ENCODE measurements at places on chromosomes 16 and 17.
A peak's percentile ranks its signal among the peaks of the same experiment; 100 is the strongest.

- no peak for DNase-seq
- H3K4me3 ChIP-seq = no peak overlapping the region
- H3K27ac ChIP-seq = no peak overlapping the region
- H3K27me3 ChIP-seq = no peaks in the 10 kb centered on the region
Measured at GRCh38 chr17:791829-792228, 9.7 kb downstream of the MRM3 start.

- H3K27me3 ChIP-seq = no peaks in the 10 kb centered on the region
- H3K27ac ChIP-seq = no peak overlapping the region
- DNase-seq = no peak
- no peaks in the 10 kb centered on the region for H3K36me3 ChIP-seq
Measured at GRCh38 chr16:89184677-89184932, 13.1 kb downstream of the CDH15 start.

- no peak overlapping the region for H3K4me3 ChIP-seq
- H3K27ac ChIP-seq = no peak overlapping the region
- no peaks in the 10 kb centered on the region for H3K36me3 ChIP-seq
Measured at GRCh38 chr17:50283246-50283645, 9.0 kb downstream of the TMEM92 start.

GRCh38 chr17:50690887-50691549, 16.7 kb downstream of the ANKRD40 start:
- peaks cover 97% of the 10 kb centered on the region for H3K4me1 ChIP-seq
- H3K27me3 ChIP-seq = no peaks in the 10 kb centered on the region
- peak; percentile 32 for DNase-seq
- H3K4me3 ChIP-seq = no peak overlapping the region

DNA sequence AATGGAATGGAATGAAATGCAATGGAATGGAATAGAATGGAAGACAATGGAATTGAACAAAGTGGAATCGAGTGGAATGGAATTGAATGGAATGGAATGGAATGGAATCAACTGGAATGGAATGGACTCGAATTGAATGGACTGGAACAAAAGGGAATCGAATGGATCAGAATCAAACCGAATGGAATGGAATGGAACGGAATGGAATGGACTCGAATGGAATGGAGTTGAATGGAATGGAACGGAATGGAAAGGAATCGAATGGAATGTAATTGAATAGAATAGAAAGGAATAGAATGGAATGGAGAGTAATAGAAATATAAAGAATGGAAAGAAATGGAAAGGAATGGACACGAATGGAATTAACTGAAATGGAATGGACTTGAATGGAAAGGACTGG, 475.2 kb upstream of the WSB1 start:
- no peak overlapping the region for H3K4me3 ChIP-seq
- H3K36me3 ChIP-seq = no peaks in the 10 kb centered on the region
- no peaks in the 10 kb centered on the region for H3K27me3 ChIP-seq

- H3K4me1 ChIP-seq = peaks cover 13% of the 10 kb centered on the region
- DNase-seq = peak; percentile 13
- H3K27ac ChIP-seq = no peak overlapping the region
- H3K4me3 ChIP-seq = no peak overlapping the region
Measured at GRCh38 chr17:33225509-33225908, 67.6 kb downstream of the ASIC2 start.

GRCh38 chr17:16351831-16352230, 1.4 kb downstream of the CENPV start:
- no peaks in the 10 kb centered on the region for H3K27me3 ChIP-seq
- H3K4me3 ChIP-seq = peak overlapping the region; percentile 63
- no peak overlapping the region for H3K27ac ChIP-seq
- H3K36me3 ChIP-seq = no peaks in the 10 kb centered on the region
- peaks cover 13% of the 10 kb centered on the region for H3K4me1 ChIP-seq
- no peak for DNase-seq

DNA sequence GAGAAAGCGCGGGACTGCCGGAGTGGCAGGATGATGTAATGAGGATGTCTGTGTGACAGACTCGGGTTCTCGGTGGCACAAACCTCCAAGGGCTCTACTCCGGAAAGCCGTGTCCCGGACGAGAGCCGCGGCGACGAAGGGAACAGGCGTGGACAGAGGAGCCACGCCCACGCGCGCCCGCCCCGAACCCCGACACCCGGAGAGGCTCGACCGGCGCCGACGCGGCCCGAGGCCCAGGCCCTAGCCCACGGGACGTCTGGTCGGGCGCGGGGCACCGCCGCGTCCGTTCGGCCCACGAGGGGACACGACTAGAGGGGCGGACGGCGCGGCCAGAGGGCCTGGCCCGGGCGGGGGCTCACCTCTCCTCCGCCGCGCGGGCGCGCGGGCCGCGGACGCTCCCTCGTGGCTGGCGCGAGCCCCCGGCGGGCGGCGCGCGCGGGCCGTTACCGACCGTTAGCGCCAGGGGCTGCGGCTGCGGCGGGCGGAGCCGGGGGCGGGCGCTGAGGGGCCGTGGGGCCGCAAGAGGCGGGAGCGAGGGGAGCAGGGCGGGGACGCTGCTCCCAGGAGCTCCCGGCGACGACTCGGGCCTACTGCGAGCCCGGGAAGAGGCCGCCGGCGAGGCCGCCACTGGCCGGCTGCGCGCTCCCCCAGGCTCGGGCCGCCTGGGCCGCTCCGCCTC, 2.1 kb upstream of the IRX5 start:
- H3K36me3 ChIP-seq = no peaks in the 10 kb centered on the region
- H3K27ac ChIP-seq = no peak overlapping the region
- no peak overlapping the region for H3K4me3 ChIP-seq

GRCh38 chr17:82490512-82491195, 28.9 kb upstream of the FOXK2 start:
- H3K36me3 ChIP-seq = no peaks in the 10 kb centered on the region
- H3K4me1 ChIP-seq = peaks cover 6% of the 10 kb centered on the region

DNA sequence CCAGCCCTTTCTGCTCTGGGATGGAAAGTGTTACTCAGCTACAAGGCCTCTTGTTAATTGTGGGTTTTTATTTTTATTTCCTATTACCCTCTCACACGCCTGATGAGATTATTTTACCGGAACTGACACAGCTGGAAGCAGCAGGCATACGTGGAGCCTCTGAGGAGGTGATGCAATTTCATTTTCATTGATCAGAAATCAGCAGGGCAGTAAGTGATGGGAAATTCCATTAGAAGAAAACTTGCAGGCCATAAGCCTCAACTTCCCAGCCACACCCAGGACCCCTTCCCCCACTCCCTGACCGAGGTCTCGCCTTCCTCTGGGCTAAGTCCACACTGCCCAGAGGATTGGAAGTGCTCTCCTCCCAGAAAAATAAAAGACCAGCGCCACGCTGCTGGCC, 69.7 kb downstream of the ZFHX3 start:
- H3K27ac ChIP-seq = no peak overlapping the region
- no peaks in the 10 kb centered on the region for H3K27me3 ChIP-seq
- no peak for DNase-seq
- H3K4me1 ChIP-seq = peaks cover 34% of the 10 kb centered on the region

GRCh38 chr16:86631444-86631843, 53.1 kb downstream of the FOXL1 start:
- H3K4me1 ChIP-seq = no peaks in the 10 kb centered on the region
- no peak overlapping the region for H3K27ac ChIP-seq
- no peak for DNase-seq
- H3K4me3 ChIP-seq = no peak overlapping the region
- H3K36me3 ChIP-seq = no peaks in the 10 kb centered on the region

- H3K4me1 ChIP-seq = no peaks in the 10 kb centered on the region
- H3K36me3 ChIP-seq = no peaks in the 10 kb centered on the region
- DNase-seq = no peak
Measured at GRCh38 chr16:24381470-24382118, 125.5 kb downstream of the CACNG3 start.

- H3K4me3 ChIP-seq = no peak overlapping the region
- H3K4me1 ChIP-seq = peaks cover 8% of the 10 kb centered on the region
- H3K36me3 ChIP-seq = peaks cover 27% of the 10 kb centered on the region
- DNase-seq = no peak
- H3K27ac ChIP-seq = no peak overlapping the region
- no peaks in the 10 kb centered on the region for H3K27me3 ChIP-seq
Measured at GRCh38 chr17:75227729-75228128, 22.2 kb downstream of the NUP85 start.

- no peak overlapping the region for H3K27ac ChIP-seq
- H3K4me3 ChIP-seq = no peak overlapping the region
- H3K36me3 ChIP-seq = no peaks in the 10 kb centered on the region
Measured at GRCh38 chr16:47888734-47889133, 267.1 kb downstream of the ABCC12 start.

- H3K27me3 ChIP-seq = no peaks in the 10 kb centered on the region
- H3K36me3 ChIP-seq = no peaks in the 10 kb centered on the region
Measured at GRCh38 chr17:29645515-29646051, 22.9 kb upstream of the CORO6 start.

- H3K27me3 ChIP-seq = no peaks in the 10 kb centered on the region
- no peak for DNase-seq
- H3K4me1 ChIP-seq = no peaks in the 10 kb centered on the region
- H3K27ac ChIP-seq = no peak overlapping the region
Measured at GRCh38 chr16:69413045-69413664, 11.3 kb upstream of the CYB5B start.

GRCh38 chr16:85250147-85250463, 137.8 kb upstream of the CIBAR2 start:
- H3K27me3 ChIP-seq = no peaks in the 10 kb centered on the region
- H3K36me3 ChIP-seq = no peaks in the 10 kb centered on the region
- peaks cover 17% of the 10 kb centered on the region for H3K4me1 ChIP-seq
- DNase-seq = no peak

DNA sequence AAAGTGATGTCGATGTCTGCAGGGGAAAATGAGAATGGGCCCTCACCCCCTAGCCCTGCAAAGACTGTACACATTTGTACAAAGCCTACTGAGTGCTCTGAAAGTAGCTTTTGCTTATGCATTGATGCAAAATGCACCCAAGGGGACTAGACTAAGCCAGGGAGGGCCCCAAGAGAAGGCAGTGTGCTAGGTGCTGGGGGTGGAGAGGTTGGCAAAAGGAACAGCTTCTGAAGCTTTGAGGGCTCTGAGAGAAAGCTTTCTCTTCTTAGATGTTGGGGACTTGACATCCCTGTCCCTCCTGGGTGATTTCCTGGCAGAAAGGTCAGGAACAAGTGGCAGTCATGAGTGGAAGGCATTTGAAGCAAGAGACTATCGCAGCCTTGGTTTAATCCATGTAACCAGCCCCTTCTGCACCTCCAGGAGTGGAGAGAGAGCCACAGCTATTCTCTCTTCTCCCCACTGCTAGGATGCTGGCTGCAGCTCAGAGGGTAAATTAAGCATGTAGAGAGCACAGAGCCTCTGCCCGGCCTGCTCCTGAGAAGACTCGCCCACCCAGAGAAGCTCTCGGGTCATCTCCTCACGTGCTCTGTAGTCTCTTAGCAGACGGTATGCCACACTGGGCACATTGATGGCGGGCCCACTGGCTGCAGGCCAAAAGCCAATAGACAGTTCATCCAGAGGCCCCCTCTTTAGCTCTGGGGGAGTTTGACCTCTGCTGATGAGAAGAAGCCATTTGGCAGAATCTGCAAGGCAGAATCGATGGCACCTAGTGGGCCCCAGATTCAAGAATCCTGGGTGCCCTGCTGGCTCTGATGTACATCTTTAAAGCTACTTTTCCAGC, 221.4 kb downstream of the MSI2 start:
- no peak for DNase-seq
- no peak overlapping the region for H3K4me3 ChIP-seq
- H3K4me1 ChIP-seq = peaks cover 8% of the 10 kb centered on the region
- H3K36me3 ChIP-seq = no peaks in the 10 kb centered on the region
- no peak overlapping the region for H3K27ac ChIP-seq

- H3K27ac ChIP-seq = no peak overlapping the region
- DNase-seq = no peak
- no peak overlapping the region for H3K4me3 ChIP-seq
Measured at GRCh38 chr16:14320406-14320805, 249.3 kb downstream of the MRTFB start.

- no peak overlapping the region for H3K4me3 ChIP-seq
- H3K36me3 ChIP-seq = no peaks in the 10 kb centered on the region
- no peaks in the 10 kb centered on the region for H3K27me3 ChIP-seq
- DNase-seq = no peak
- no peak overlapping the region for H3K27ac ChIP-seq
Measured at GRCh38 chr16:48378836-48379235, 6.4 kb downstream of the SIAH1 start.

- H3K36me3 ChIP-seq = no peaks in the 10 kb centered on the region
- H3K4me3 ChIP-seq = peak overlapping the region; percentile 66
- no peak for DNase-seq
- no peak overlapping the region for H3K27ac ChIP-seq
- peaks cover 12% of the 10 kb centered on the region for H3K4me1 ChIP-seq
Measured at GRCh38 chr17:30832438-30833124, 815 bp downstream of the ATAD5 start.

GRCh38 chr16:89602273-89602951, 11.0 kb upstream of the DPEP1 start:
- no peak overlapping the region for H3K4me3 ChIP-seq
- H3K27me3 ChIP-seq = no peaks in the 10 kb centered on the region
- no peak overlapping the region for H3K27ac ChIP-seq
- no peaks in the 10 kb centered on the region for H3K36me3 ChIP-seq

DNA sequence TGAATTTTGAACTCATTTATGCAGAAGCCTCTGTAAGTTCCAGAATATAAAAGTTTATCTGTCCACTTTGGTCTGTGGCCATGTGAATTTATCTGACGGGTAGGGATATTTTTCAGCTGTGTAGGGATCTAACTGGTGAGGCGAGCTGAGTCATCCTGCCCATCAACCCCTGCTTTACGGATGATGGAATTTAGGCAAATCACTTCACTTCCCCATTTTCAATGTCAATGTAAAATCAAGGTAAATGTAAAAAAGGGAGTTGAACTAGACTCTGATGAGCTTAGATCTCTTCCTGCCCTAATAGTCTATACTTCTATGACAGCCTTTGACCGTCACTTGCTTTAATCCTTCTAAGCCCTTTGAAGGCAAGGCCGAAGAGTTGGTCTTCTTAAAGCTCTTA, 2.6 kb downstream of the SLC16A6 start:
- no peaks in the 10 kb centered on the region for H3K36me3 ChIP-seq
- H3K4me3 ChIP-seq = no peak overlapping the region
- H3K4me1 ChIP-seq = peaks cover 23% of the 10 kb centered on the region
- H3K27ac ChIP-seq = no peak overlapping the region
- no peak for DNase-seq
- peaks cover 15% of the 10 kb centered on the region for H3K27me3 ChIP-seq

DNA sequence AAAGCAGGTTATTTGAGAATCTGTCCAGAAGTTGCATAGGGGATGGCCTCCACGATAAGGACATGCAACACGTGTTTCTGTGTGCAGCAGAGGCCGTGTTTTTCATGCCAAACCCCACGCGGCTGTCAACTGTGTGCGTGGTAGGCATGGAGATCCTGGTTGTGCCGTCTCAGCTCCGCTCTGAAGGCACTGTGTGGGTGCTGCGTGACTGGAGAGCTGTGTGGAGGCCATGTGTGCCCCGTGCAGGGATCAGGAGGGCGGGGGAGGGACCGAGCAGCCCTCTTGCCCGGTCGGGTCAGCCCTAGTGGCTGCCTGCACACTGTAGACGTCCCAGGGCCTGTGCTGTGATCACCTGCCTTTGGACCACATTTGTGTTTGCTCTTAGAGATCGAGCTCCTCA, 74.5 kb downstream of the SEC14L1 start:
- peaks cover 36% of the 10 kb centered on the region for H3K36me3 ChIP-seq
- no peak overlapping the region for H3K27ac ChIP-seq
- no peak for DNase-seq
- no peak overlapping the region for H3K4me3 ChIP-seq

GRCh38 chr16:88348377-88349152, 34.2 kb upstream of the ZNF469 start:
- no peaks in the 10 kb centered on the region for H3K4me1 ChIP-seq
- no peak for DNase-seq
- no peaks in the 10 kb centered on the region for H3K36me3 ChIP-seq

GRCh38 chr16:72903176-72903575, 144.8 kb downstream of the ZFHX3 start:
- no peaks in the 10 kb centered on the region for H3K36me3 ChIP-seq
- no peak overlapping the region for H3K4me3 ChIP-seq
- no peaks in the 10 kb centered on the region for H3K27me3 ChIP-seq
- no peaks in the 10 kb centered on the region for H3K4me1 ChIP-seq
